Right renal cortex interstitium (tissue), 3 donors: ENCODE measurements at places on chromosomes 2 and 18. TPM values are rescaled to one million over a fixed set of nuclear protein-coding genes. Genes with fewer than 3 reads are reported as not detected.

DNA sequence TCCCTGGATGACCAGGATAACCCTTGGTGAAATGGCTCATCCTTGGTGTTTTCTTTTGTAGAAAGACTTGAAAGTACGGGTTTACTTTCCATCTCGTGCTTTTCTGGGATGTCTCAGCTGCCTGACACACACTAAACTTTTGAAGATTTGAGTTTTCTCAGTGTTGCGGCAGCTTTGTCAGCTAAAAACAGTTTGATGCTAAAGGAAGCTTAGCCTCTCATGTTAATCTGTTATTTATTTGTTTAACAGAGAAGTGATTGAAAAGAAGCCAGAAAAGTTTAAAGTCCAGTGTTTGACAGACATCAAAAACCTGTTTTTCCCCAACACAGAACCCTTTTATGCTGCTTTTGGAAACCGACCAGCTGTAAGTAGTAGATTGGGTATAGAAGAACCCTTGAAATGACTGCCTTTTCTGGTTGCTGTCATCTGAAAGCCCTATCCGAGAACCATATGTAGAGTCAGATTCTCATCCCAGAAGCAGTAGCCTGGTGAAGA lies 72.8 kb downstream of the LPIN1 start:
- no peak for DNase-seq

DNA sequence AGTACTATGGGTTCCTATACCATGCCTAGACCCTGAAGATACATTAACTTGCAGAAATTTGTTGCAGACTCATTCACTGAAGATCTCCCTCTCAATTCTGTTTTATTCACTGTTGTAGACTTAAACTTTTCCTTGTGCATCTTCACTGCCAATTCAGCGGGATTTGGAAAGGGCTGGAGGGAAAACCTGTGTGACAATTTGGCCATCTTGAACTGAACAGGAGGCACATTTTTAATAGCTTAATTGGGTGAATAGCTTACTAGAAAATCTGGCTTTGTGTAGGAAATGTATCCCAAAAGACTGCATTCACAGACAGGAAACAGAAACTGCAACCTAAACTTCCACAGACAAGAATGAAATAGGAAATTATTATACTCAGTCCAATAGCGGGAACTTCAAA lies 512.3 kb downstream of the XIRP2 start:
- DNase-seq = no peak

DNA sequence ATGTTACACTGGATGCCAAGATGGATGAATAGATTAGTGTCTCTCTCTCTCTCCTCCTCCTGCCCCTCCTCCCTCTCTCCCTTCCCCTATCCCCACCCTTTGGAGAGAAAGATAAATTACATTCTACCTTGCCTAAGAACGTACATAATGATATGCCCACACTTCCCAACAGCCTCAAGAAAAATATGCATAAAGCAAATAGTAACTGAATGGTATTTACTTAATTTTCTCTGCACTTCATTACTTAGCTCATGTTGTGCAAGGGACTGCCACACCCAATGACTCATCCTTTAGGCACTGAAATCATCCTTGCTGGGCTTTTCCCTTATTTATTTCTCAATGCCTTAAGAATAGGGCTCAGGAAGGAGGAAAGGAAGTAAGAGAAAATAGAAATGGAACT lies 137.3 kb upstream of the PID1 start:
- DNase-seq = no peak

DNA sequence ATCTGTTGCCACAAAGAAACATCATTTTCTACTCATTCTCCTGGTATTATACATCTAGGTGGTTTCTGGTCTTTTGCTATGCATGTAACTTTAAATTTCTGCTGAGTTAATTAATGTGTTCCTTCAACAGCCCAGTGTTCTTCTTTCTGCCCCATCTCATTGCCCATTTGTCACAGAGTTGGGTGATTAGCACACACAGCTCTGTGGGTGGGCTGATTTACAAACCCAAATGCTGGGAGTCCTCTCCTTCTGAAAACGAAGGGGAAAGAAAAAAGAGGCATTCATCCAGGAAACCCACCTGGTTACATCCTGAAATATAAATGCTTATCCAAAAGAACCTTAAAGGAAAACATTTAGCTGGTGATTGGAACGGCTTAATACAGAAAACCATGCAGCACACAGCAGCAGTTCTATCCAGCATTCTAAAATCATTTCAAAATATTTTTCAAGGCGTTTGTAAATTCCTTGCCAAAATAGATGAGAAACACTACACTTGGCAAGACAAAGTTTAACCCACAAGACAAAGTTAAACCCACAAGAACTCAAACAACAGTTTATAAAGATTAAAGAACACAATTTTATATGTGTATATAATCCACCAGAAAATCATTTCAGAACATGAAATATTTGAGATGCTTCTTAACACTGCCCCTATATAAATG lies 177.9 kb downstream of the ANTXR1 start:
- DNase-seq = no peak

DNA sequence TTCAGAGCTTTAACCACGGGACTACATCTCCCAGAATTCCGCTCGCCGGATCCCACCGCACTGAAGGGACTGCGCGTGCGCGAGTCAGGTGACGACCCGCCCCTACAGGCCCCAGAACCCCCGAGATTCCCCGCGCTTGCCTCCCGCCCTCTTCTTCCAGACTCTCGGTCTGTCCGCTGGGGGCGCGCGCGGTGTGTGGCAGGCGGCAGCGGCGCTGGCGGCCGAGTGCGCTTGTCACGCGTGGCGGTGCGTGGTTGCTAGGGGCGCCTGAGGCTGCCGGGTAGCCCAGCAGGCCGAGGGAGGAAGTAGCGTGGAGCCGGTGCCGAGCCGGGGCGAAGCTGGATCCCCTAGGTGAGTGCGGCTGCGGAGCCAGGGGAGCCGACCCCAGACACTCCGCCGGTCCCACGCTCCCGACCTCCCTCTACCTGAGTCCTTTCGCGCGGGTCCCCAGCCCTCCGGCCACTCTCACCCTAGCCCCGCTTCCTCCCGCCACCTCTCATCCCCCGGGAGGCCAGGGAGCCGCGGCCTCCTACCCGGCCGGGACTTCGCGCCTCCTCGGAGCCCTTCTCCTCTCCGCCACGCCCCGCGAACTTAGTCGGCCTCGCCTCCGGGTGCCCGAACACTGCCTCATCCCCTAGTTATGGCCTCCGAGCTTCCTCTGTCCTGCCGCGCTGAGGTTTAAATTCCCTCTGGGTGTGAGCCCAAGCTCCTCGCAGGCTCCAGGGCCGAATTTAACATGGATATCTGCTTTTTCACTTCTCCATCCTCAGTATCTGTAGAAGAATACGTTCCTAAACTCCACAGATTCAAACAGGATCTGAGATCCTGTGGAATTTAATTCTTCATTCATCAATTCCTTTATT lies at the start of gene TTLL4:
Gene TTLL4 (plus strand): TSS at position 149 of the 863 bp plus-strand sequence. CDS start 26,842 bp downstream, outside the sequence.
- DNase-seq = peak; percentile 88

DNA sequence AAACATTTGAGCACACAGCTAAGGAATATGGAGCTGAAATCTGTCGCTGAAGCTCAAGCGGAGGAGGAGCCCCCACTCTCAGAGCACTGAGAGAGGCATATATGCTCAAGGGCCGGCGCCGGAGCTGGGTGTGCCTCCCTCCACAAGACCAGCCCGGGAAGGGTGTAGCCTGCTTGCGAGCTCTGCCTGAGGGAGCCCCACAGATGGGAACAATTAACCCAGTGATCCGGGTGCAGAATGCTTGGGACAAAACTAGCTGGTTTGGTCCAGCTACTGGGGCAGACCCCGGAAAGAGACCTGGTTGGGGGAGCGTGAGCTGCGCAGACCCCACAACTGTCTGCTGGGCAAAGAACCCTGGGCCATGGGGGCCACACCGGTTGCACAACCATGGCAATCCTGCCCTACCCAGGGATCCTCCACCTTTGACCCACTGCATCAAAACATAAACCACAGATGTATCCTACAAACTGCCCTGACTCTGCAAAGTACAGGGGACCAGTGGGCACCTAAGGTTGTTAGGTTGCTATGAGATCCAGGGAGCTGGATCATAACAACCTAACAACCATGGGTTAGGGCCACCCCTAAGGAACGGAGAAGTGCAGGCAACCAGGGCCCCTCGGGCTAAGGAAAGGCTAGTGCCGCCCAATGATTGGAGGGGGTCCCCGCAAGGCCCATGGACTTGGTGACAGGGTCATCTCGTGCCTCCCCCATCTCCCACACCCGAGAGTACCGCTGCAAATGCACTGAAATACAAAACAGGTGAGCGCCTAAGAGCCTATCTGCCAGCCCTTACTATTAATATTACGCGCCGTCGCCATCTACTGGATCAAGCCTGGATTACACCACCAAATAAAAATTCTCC lies 53.4 kb upstream of the SCN1A start:
- DNase-seq = peak; percentile 32

DNA sequence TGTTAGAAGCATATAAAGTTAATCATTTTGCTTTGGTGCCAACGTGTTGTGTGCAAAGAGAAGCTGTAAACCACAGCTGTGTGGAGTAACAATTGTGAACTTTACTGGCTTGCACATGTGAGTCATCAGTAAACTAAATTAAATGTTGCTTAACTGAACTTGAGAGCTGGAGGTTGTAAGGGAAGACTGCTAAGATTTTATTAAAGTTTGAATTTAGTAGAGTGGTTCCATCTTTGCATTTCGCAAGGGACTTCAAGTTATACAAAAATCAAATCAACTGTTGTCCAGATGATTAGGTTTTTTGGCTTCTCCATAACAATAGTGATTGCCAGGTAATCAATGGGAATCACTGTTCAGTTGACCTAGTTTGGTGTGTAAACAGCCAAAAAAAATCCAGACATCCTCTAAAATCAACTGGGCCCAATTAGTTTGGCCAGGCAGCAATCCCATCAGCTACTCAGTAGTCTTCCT lies 247.4 kb downstream of the MYO3B start:
- DNase-seq = no peak

- peak; percentile 64 for DNase-seq
Observed at GRCh38 chr18:80157708-80158343, 48.8 kb downstream of the ADNP2 start.

ARMC9 gene
- polyA plus RNA-seq = 29.2 TPM

CXCR2 gene
- polyA plus RNA-seq = 0.15 TPM

AKAIN1 gene
- polyA plus RNA-seq = not detected

ORC2 gene
- polyA plus RNA-seq = 29.8 TPM

CKAP2L gene
- 15.8 TPM for polyA plus RNA-seq

HOXD1 gene
- polyA plus RNA-seq = 11.3 TPM
